ENCODE measurements at places on chromosomes 7 and 10.

GRCh38 chr7:121696954-121697353 lies 176.0 kb upstream of the PTPRZ1 start:
- DNase-seq = no peak

GRCh38 chr10:19767876-19768275 lies 48.4 kb upstream of the PLXDC2 start:
- DNase-seq = no peak

GRCh38 chr10:45379891-45380540 lies 6.0 kb downstream of the ALOX5 start:
- DNase-seq = no peak

DNA sequence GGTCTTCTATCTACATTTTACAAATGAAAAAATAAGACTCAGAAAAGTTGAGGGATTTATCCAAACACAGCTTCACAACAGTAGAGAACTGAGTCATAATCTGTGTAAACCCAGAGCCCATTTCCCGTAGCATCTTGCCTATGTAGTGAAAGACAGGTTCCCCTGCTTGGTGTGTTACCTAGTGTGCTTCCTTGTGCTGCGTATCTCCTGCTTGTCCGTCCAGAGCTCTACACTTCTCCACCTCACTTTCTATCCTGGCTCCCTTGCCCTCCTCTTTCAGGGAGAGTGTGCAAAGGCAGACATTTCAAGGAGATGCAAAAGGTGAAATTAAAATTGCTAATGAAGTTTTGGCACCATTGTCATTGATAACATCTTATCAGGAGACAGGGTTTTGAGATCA lies 1.4 kb upstream of the ASNS start:
- DNase-seq = no peak

DNA sequence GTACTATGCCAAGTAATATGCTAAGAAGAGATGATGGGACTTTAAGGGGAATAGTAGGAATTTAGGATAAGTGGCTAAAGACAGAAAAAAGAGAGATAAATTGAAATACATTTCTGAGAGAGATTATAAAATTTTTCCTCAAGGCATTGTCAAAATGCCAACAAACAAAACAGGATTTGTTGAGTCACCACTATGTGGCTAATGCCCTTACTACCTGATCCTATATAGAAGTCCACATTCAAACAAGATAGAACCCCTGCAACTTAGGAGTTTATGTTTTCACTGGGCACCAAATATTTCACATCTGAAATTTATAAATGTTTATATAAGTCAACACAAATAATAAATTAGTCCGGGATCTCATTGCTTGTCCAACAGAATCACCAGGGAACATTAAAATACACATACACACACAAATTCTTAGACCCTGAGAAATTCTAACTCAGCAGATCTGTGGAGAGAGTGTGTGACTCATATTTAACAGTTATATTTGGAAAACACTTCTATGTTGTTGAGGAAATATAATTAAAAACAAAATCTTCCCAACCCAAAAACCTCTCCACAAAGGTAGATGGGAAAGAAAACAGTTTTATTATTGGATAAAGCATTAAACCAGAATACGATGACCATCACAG lies 154.3 kb downstream of the PPP1R3A start:
- DNase-seq = no peak

GRCh38 chr7:5501465-5501864 lies 77.8 kb upstream of the TNRC18 start:
- no peak for DNase-seq
